Left ventricle myocardium superior (tissue), 1 donor: ENCODE measurements at places on chromosomes 2 and 18.

- DNase-seq, result no peak
These were observed 128.8 kb upstream of the SLC1A4 start for GRCh38 chr2:64860276-64860885.

DNA sequence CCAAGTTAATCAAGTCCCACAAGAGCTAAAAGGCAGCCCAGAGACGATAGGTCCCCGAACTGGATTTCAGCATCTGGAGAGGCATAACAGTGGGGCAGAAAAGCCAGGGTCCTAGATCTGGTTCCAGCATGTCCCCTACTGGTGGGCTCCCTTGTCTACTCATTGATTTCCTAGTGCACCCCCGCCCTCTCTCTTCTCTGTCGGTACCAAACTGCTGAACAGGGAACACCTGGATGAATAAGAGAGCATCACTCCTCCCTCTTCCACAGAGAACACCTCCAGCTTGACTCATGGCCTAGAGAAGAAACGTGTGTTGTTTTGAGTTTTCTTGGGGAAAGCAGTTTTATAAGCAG, 101.3 kb downstream of the FOXI3 start:
- no peak for DNase-seq

DNA sequence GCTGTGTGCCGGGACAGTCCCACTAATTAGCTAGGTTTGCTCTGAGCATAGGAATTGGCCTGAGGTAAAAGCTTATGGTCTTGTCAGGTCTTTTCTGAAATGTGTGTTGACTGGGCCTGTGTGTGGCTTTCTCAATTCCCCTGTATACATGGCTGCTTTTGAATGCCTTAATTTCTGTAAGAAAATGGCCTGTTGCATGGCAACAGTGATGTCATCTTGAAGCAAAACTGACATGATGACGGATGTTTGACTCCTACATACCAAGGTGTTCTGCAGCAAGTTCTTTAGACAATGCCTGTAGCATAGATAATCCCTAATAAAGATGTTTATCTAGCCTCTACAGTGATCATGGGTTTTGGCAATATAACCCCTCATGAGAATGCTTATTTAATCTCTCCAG, 198.5 kb downstream of the OTX1 start:
- DNase-seq, result no peak

DNA sequence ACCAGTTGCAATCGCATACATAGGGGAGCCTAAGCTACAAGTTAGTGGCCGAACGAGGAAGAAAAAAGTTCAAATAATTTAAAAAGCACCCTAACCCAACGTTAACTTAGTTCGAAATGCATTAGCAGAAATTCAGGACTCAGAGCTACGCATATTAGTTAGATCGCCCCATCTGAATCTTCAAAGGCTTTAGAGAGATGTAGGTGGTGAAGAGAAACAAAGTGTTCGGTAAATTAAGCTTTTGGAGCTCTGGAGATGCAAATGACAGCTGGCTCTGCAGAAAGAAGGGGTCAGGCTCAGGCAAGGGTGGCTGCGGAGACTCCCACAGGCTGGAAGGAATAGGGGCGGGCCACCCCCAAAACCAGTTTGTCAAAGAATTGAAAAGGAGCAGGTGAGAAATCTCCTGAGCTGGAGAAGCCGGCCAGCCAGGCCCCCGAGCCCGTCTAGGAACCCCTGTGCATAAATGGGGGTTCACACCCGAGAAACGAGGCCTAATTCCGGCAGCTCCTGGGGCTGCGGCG, 621 bp downstream of the TXNL1 start:
- DNase-seq, result no peak

DNA sequence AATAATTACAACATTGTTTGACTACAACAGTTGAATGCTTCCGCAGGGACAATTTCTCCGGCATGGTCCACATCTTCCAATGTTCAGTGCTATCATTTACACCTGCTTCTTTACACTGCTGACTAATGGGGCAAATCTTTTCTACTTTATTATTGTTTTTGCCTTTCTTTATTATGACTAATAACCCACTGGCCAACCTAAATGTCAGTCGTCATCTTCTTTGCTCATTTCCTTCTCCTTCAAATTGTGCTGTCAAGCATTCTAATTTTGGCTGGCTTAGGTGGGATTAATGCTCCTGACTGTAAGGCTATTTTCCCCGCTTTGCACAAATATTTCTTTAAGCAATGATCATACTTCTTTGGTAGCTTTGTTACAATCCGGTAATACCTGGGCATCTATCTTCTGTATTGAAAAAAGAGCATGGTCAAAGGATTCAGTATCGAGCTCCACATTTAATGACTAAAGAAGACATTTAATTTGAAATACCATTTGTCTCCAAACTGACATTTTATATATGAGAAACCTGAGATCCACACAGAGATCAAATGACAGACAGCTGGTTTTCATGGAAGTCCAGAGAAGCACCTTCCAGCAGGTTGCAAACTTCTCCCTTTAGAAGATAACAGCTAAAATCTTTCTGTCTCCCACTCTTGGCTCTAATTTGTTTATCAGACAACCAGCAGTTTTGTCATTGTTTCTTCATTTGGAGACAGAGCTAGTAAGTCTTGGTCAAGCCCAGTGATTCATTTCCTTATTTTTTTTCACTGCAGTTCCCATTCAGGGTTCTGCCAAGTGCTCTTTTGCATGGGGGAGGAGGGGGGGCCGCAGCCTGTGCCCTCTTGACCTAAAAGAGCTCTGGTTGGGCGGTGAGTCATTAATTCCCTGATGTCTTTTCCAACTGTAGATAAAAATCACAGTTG, 132.9 kb downstream of the SOCS6 start:
- DNase-seq, result peak; percentile 74

DNA sequence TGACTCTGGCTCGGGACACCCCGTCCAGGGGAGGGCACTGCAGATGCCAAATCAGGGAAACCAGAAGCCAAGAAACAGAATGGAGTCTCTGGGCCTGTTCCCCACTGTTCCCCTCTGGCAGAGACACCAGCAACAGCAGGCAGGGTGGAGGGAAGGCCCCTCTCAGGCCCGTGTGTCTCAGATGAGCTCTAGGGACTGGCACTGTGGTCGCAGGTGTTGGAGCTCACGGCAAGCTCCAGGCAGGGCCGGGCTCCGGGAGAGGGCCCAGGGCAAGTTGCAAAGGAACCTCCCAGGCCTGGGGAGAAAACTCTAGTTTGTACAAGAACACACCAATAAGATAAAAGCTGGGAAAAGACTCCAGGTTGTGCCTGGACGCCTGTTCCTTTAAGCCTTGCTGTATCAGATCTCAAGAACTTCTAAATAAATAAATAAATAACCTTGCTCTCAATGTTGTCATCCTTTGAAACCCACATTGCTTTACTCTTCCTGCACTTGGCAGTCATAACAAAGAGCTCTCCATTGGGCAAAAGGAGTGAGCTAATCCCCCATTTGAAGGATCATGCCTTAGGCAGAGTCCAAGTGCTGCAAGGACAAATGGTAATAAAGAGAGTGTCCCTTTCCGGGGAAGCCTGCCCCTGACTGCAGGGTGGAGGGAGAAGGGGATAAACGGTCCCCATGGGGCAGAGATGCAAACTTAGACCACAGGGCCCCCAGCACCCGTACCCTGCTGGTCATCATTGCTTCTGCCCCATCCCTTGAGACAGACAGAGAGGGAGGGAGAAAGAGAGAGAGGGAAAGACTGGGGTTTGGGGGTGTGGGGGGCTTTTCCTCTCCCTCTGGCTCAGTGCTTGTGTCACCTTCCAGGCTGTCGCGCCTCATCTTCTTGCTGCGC, 33.3 kb downstream of the CNGA3 start:
- DNase-seq, result no peak

- no peak for DNase-seq
These were observed 188.1 kb upstream of the LINC00305 start for GRCh38 chr18:64337018-64337417.

- no peak for DNase-seq
These were observed 3.0 kb downstream of the LBH start for GRCh38 chr2:30234180-30234971.

DNA sequence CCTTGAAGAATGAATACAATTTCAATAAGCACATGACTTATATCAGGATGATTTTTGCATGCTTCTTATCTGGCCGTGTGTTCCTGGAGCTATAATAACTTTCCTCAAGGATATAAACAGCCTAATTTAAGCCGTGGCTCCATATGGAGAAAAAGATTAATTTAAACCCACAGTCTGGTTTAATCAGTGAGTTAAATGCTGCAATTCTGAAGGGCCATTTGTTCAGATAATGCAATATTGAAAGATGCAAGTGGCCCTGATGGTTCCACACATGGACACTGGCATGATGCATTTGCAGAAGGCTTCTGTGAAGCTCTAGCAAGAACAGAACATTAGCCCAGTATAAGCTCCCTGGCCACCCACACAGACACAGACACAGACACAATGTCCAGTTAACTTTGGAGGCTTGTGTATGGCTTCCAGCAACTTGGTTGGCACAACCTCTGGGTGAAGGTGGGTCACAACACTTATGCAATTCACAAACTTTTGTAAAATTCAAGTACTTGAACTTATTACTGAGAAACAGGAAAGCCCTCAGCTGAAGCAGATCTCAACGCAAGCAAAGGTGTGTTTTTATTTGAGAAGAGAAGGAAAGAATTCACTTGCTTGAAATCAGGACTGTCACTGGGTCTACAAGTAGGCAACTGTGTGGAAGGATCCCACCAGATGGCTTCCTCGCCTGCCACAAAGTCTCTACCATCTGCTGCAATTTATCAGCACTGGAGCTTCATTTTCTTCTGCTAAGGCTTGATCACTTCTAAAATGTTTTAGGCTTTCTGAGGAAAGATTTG, 63.3 kb downstream of the MDH1 start:
- no peak for DNase-seq

DNA sequence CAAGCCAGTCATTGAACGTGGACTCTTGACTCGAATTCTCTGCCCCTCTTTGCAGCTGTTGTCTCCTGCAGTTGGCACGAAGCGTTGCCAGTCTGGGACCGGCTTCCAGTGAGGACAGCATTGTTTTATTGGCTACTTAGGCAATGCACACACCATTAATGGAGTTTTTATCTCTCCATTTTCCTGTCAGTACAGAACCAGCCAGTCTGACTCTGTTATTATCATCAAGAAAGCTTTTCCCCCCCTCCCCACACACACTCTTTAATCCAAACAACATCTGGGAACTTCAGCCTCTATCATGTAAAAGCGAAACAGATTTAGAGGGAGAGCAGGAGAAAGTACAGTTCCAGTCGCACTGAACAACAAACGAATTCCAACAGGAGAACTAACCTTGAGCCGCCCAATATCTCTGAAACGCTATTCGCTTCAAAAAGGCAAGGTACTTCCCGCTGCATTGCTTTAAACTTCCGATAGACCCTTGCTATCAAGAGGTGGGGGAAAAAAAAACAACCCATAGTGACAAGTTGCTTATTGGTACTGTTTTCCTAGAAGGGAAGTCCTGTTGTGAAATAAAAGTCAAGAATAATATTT, 38.2 kb downstream of the ACVR1 start:
- DNase-seq, result peak; percentile 64

DNA sequence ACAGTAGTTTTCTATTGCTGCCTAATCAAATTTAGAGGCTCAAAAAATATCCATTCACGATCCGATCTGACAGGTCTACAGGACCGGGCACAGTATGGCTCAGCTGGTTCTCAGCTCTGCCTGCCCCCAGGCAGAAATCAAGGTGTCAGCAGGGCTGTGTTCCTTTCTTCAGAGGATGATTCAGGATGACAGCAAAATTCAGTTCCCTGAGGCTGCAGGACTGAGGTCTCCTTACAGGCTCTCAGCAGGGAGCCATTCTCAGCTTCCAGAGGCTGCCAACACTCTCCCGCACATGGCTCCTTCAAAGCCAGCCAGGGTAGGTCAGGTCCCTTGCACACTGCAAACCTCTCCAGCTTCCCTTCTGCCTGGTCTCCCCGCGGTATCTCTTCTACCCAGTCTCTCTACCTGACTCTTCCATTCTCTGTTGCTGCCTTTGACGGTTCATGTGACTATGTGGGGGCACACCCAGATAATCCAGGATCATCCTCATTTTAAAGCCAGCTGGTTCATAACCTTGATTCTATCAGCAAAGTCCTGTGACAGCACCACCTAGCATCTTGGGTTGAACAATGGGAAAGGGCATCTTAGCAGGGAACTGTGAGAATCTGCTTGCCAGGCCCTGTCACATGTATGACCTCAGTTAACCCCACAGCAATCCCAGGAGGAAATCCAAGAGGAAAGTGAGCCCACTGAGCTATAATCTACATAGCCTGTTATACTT, 50.4 kb downstream of the UXS1 start:
- no peak for DNase-seq

GRCh38 chr18:78934003-78934402, 45.6 kb upstream of the SALL3 start:
- DNase-seq, result no peak

GRCh38 chr2:82139979-82140611, 1835.5 kb upstream of the LRRTM1 start:
- no peak for DNase-seq
